Head of caudate nucleus (tissue), 42 donors: ENCODE measurements at places on chromosomes 16 and 17.

GRCh38 chr16:85321509-85322271 lies 209.4 kb upstream of the CIBAR2 start:
- peak; percentile 65 for DNase-seq

DNA sequence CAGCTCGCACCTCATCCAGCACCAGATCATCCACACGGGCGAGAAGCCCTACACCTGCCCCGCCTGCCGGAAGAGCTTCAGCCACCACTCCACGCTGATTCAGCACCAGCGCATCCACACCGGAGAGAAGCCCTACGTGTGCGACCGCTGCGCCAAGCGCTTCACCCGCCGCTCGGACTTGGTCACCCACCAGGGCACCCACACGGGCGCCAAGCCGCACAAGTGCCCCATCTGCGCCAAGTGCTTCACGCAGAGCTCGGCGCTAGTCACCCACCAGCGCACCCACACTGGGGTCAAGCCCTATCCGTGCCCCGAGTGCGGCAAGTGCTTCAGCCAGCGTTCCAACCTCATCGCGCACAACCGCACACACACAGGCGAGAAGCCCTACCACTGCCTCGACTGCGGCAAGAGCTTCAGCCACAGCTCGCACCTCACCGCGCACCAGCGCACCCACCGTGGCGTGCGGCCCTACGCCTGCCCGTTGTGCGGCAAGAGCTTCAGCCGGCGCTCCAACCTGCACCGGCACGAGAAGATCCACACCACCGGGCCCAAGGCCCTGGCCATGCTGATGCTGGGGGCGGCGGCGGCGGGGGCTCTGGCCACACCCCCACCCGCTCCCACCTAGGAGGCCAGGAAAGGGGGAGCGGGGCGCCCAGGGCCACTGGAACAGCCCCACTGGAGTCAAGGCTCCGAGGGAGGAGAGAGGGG lies 7.5 kb downstream of the ZNF205 start:
- DNase-seq, result no peak

DNA sequence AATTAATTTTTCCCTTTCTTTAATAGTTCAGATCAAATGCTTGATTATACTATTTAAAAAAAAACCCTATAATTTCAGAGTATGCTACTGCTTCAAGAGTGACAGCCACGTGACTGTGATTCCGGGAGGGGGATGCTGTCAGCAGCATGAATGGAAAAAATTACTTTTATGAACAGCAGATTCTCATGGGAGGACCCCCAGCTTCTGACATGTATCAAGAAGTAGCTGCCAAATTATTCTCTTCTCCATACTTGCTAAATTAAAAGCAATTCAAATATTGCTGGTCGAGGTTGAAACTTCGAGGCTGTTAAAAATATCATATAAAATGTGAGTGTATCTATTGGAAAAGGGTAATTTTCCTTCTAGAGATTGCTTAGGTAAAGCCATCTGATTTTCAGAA lies 95.0 kb downstream of the HS3ST4 start:
- no peak for DNase-seq

- no peak for DNase-seq
Observed at GRCh38 chr17:81300586-81301155, 5.6 kb upstream of the SLC38A10 start.

DNA sequence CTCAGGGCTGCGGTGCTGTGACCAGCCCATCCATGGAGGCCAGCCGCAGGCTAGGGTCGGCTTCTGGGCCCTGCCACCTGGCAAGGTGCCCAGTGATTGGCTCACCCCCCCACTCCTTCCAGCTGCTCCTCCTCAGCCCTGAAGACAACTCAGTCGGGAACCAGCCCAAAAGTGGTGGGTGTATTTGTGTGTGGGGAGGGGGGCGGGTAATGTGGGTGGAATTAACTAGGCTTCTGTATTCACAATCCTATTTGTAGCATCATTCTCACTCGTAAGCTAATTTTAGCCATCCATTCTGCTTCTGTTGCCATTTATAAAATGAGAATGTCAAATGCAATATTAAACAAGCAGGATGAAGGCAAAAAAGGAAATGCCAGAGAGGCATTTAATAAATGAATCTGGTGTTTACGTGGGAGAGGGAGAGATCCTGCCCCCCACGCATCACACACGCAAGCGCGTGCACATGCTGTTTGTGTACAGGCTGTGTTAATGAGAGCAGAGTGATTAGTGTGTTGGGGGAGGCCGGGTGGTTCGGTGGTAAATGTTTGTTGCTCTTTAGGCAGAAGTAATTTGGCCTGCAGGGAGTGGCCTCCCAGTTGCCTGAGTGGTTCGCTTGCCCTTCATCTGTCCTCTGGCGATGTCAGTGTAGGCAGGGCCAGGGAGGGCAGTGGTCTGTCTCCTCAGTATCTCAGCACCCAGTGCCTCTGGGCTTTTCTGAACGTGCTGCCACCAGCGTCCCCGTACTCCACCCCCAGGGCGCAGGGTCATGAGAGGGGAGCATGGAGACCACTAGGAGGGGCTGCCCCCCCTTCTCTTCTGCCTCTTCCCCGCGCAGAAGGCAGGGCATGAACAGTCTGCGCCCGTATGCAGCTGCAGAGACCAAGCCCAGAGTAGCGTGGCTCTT lies 140.1 kb downstream of the CCDC182 start:
- DNase-seq, result peak; percentile 59

DNA sequence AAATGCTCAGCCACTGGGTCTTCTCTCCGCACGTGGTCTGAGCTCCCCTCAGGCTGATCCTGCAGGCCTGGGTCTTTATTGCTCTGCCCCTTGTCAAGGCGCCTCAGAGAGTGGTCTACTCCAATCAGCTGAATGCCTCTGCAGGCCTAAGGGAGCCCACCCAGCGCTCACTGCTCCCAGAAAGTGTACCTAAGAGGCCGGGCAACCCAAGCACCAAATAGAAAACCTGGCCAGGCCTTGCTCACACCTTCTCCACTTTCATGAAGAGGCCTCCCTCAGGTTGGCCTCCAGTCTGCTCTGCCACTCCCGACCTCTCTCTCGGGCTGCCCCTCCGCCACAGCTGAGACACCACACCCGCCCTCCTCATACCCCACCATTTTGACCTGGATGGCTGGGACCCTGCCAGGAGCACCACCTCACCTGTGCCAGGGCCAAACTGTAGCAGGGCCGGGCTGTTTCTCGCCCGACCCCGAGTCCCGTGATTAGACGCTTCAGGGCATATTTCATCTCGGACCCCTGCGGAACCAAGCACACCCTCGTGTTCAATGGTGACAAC lies 665 bp downstream of the MYBBP1A start:
- DNase-seq, result no peak

DNA sequence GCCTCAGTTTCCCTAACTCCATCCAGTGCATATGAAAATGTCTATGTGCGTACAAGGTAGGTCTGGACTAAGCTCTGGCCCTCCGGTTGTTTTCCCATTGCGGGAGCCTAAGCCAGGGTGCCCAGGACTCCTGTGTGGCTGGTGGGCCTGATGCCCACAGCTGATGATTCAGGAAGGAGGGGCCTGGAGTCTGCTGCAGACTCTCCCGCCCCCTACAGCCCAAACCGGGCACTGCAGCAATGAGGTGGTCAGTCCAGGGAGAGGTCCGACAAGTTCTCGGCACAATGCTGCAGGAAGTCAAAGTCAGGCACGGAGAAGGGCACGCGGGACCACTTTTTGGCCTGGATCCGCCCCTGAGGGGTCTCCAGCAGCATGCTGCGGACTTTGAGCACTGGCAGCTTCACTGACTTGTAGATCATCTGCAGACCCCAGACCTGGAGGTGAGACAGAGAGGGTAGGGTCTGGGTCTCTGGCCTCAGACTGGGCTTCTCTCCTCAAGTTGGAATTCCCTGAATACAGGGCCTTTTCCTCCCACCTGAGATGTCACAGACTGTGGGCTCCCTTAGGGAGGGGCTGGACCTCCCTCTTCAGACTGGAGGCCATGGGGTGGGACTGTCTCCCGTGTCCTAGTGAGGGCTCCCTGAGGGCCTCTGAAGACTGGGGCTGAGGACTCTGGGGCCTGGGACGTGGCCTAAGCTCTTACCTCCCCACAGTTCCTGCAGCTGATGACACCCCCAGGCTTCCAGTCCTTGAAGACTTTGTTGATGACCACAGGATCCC lies 3.4 kb upstream of the ZNF385C start:
- peak; percentile 84 for DNase-seq

DNA sequence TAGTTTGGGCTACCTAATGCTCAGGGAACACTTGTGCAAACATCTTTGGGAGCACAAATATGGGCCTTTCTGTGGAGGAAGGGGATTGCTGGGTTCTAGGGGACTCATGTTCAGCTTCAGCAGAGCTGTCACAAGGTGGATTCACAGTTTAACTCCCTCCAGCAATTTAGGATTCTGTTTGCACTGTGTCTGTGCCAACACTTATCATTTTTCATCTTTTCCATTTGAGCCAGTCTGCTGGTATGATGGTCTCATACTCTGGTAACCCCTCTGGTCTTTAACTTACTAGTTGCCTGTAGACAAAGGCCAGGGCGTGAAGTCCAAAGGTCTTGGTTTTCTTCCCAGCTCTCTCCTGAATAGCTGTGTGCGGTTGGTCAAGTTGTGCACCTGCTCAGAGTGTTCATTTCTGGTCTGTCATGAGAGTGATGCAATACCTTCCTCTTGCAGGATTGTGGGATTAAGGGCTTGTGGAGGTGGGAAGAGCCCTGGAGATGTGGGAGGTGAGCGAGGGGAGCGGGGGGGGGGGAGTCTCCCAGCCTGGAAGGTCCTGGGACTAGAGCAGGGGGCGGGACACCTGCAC lies 152.6 kb downstream of the CMIP start:
- no peak for DNase-seq

- no peak for DNase-seq
Observed at GRCh38 chr16:52816993-52817392, 235.7 kb downstream of the CHD9NB start.

DNA sequence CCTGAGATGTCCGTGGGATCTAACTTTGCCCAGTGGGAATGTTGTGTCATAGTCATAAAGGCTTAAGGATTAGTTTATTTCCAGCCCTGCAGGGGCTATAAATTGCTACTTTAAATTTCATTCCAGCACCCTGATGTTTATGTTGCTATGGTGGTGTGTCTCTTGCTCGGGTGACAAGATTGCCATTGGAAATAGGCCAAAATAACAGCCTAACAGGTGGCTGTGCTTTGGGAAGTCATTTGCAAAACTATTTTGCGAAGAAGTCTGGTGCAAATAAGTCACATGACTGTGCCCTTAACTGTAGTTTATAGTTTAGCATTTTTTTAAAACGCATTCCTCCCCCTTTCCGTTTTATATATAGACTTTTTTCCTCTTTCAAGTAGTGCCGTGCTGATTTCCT lies 23.1 kb downstream of the PITPNC1 start:
- DNase-seq, result no peak

DNA sequence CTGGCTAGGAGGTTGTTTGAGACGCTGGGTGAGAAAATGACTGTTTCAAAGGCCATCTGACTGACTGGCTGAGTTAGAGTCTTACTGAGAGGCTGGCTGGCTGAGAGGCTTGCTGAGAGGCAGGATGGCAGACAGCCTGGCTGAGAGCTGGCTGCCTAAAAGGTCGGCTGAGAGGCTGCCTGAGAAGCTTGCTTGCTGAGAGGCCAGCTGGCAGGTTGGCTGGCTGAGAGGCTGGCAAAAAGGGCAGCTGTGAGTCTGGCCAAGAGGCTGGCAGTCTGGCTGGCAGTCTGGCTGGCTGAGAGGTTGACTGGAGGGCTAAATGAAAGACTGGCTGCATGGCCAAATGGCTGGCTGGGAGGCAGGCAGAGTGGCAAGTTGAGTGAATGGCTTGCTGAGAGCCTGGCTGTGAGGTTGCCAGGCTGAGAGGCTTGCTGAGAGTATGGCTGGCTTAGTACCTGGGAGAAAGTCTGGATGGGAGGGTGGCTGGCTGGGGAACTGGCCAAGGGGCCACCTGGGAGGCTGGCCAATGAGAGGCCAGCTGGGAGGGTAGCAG lies 35.3 kb upstream of the ACSM2B start:
- DNase-seq, result peak; percentile 66

DNA sequence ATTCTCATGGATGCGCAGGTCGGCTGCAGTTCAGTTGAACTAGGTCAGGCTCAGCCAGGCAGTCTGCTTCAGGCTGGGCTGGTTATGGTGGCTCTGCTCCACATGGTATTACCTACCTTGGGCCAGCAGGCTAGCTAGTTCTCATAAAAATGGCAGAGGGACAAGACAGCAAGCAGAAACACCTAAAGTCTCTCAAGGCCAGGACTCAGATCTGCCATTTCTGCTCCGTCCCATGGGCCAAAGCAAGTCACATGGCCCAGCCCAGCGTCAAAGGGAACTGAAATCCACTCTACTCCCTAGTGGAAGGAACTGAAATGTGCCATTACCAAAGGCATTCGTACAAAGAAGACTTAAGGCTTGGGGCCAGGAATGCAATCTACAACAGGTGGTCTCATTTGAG lies 160.0 kb downstream of the TMEM132E start:
- DNase-seq, result no peak

DNA sequence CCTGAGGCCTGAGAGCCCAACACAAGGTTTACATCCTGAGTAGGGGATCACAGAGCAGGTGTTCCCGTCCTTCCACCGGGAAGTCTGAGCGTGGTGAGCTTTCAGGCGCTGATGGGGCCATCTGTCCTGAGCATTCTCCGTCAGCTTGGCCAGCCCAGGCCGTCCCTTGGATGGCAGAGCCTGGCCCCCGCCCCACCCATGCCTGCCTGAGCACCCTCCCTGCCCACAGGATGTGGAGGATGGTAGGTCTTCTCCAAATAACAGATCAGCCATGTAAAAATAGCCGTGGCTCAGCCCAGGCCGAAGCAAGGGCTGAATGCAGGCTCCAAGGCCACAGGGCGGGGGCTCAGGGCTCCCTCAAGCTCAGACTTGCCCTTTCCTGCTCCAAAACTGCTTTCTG lies 20.2 kb downstream of the SPNS2 start:
- DNase-seq, result no peak

GRCh38 chr16:87250431-87250960 lies 66.7 kb downstream of the C16orf95 start:
- no peak for DNase-seq

GRCh38 chr16:68264128-68265077 lies at the start of gene SLC7A6:
Gene SLC7A6 (plus strand): TSS chr16:68264526. CDS start chr16:68274727, 10,201 bp downstream.
- peak; percentile 81 for DNase-seq

DNA sequence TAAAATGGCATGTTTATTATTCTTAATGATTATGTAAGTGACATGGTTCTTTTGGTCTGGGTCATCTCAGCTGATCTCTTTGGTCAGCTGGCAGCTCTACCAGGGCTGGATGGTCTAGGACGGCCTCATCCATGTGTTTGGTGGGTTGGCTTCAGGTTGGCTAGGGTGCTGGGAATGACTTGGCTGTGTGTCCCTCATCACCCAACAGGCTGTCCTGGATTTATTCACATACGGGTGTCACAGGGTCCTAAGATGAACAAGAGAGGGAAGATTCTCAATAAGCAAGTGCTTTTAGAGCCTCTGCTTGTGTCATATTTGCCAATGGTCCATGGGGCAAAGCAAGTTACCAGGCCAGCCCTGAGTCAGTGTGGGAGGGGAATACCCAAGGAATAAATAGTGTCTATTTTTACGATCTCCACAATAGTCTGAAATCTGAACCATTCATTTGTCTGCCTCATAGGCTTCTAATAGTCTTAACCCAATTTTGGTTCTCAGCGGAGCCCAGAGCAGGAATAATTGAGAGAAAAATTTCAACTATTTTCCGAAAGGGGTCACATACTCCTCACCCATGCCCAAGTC lies 157.5 kb downstream of the HS3ST2 start:
- no peak for DNase-seq
